ENCODE measurements at places on chromosomes 7 and 10.

DNA sequence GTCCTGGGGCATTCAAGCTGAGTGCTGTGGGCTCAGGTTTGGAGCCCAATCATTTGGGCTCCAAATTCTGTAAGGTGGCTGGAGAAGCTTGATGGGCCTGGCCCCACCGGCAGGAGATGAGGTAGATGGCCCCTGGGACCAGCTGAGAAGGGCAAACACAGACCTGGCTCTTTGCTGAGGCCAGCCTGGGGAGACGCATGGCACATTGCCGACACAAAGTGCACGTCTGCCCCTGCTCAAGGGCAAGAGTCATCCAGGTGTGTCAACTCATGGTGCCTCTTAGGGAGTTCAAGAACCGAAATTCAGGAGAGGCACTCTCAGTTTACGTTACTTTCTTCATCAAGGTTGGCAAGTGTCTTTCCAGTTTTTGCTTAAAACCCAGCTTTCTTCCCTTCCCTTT is 227.5 kb downstream of the LRMDA start:
- DNase-seq: no peak

DNA sequence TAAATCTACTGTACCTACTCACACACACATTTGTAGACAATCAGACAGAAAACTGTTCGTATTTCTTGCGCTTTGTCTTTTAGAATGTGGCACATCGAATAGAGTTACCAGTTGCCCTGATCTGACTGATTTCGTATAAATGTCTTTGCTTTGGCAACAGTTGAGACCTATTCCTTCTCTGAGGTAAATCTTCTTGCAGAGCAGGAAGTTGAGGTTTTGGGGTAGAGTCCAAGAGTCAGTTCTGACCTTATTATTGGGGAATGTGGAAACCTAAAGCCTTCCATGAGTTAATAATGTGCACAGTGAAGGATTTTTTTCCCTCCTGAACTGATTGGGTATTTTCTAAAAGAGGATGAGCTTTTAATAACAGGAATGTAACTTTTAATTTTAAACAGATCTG is 135.3 kb downstream of the KIAA1217 start:
- DNase-seq: peak; percentile 8

DNA sequence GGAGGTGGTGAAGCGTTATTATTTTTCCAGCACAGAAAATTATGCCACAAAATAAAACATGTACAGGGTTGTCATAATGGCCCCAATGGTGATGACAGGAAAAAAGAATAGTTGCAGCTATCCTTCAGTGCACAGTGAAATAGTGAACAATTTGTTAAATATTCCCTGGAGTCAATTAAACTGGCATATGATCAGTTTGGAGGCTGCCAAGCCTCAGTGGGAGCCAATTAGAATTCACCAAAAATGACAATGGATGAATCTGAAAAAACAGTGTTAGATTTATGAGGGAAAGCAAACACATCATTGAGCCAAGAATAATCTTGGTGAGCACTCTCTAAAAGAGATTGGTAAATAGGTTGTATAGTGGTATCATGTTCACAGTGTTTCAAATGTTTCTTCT is 146.3 kb downstream of the OTUD1 start:
- no peak for DNase-seq

GRCh38 chr10:101063050-101063525 is 1.3 kb downstream of the KAZALD1 start:
- DNase-seq: no peak

- no peak for DNase-seq
Measured at GRCh38 chr10:80390740-80391139, 17.6 kb upstream of the PRXL2A start.

DNA sequence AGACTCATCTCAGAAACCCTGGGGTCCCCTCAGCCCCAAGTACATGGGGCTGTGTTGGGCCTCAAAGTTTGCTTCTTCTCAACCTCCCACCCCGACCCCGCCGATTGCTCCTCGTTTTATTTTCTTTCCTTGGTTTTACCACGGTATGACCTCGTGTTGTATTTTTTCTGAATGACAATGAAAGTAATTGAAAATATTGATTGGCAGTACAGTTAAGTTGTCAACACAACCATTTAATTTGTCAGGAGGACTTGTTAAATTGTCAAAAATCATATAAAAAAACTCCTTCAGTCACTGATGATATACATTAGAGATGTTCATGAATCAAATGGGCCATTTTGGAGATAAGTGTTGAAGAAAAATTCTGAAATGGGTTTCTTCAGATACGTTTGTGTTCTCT is 520.7 kb downstream of the LRMDA start:
- no peak for DNase-seq

GRCh38 chr7:130875265-130875741 is 141.3 kb upstream of the KLF14 start:
- DNase-seq: peak; percentile 30

DNA sequence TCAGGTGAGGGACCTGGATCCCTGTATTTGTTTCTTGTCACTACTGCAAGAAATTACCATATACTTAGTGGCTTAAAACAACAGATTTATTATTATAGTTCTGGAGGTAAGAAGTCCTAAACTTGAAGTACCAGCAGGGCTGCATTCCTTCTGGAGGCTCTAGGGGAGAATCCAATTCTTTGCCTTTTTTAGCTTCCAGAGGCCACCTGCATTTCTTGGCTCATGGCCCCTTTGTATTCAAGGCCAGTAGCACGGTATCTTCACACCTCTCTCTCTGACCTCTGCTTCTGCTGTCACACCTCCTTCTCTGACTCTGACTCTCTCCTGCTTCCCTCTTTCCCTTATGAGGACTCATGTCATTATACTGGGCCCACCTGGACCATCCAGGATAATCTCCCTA is 2.2 kb upstream of the LHPP start:
- DNase-seq: no peak
